NB4 (cell line): ENCODE measurements at places on chromosomes 6 and 20.

DNA sequence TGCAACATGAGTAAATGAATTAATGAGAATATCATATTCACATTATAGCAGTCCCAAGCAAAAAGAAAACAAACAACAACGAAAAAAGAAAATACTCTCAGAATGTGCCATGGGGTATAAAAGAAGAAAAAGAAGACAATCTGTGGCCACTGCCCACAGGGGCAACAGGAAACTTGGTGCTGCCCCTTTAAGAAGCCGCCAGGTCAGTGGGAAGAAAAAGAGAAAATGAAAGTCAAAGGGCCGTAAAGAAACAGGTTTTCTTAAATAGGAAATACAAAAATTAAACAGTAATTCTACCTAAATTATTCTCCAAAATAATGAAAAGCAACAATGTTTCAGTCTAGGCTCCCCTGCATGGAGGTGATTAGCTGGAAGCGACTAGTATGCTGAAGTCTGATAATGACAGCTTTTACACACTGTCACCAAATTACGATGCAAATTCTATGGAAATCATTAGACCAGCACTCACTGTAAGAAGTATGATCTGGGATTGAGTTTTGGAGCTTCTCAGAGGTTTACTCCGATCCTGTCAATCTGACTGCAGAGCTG, 23.6 kb downstream of the GMDS start:
- no peak for DNase-seq

DNA sequence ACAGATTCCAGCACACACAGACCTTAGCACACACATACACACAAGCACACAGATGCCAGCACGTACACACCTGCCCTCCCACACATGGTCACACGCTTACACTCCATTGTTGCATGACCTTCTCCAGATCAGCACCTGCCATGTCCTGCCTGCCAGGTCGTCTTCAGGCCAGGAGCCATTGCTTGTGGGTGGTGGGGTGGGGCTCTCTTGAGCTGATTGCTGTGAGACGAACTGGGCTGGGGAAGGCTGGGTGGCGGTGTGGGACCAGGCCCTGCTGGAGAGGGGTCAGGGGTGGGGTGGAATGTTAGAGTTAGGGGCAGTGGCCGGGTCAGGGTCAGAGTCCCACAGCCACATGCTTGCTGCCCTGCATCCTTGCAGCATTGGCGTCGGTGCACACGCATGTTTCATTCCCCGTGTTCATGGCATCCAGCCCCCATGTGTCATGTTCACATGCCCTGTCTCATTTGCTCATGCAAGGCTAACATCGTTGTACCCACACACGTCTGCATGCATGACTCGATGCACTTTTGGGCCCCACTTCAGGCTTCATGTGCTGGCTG, 6.5 kb upstream of the NPBWR2 start:
- DNase-seq, result no peak

GRCh38 chr20:10823585-10823984, 149.8 kb upstream of the JAG1 start:
- DNase-seq, result no peak

- DNase-seq, result no peak
These were observed 3.1 kb upstream of the ULBP2 start for GRCh38 chr6:149938571-149939355.

- DNase-seq, result no peak
These were observed 89.9 kb downstream of the PSMB1 start for GRCh38 chr6:170463101-170463721.

- no peak for DNase-seq
These were observed 44.2 kb downstream of the SNAI1 start for GRCh38 chr20:50026746-50027575.

- no peak for DNase-seq
These were observed 76.7 kb downstream of the TFAP2A start for GRCh38 chr6:10338151-10338550.

GRCh38 chr20:62061851-62062423, 3.7 kb downstream of the TAF4 start:
- no peak for DNase-seq

- no peak for DNase-seq
These were observed 196.0 kb downstream of the BTBD3 start for GRCh38 chr20:12113468-12114371.

DNA sequence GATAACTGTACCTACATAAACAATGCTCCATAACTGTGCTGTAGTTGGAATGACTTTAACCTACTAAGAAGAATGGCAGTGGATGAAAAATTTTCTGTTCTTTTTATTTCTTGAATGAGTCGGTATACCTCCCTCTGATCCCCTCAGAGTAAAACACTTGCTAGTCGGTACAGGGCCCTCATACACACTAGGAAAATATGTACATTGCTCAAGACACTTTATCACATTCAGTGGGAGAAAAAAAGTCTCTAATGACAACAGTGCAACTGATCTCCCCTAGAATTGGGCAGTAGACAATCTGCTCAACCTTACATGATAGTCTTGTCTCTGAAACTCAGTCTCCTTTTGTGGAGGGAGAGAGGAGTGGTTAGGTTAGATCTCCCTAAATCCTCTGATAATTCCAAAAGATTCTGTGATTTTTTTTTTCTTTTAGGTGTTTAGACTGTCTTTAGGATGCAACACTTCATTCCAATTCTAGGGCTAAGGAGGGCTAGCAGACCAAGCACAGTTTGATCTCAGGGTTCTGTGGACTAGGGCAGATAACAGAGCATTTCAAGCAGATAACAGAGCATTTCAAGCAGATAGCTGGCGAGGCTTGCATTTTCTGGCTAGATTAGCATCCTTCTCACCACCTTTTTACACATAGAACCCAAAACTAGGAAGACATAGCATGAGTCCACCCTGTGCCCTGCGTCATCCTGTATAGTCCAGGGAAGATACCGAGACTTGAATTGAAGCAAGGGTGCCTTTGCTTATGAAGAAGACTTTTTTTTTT, 100.3 kb upstream of the TNFAIP3 start:
- no peak for DNase-seq

- DNase-seq, result no peak
These were observed 111.6 kb upstream of the EYA4 start for GRCh38 chr6:133129556-133129955.

- DNase-seq, result no peak
These were observed 125.8 kb downstream of the MAP7 start for GRCh38 chr6:136424450-136424849.

DNA sequence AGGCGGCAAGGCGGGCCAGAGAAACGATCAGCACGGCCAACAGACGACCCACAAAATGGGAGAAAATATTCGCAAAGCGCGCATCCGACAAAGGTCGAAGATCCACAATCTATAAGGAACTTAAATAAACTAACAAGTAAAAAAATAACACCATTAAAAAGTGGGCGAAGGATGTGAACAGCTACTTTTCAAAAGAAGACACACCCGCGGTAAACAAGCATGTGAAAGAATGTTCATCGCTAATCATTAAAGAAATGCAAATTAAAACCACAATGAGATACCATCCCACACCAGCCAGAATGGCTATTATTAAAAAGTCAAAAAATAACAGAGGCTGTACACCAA, 117.8 kb upstream of the SIRPA start:
- DNase-seq, result no peak

- no peak for DNase-seq
These were observed 24.4 kb upstream of the FAM184A start for GRCh38 chr6:119102901-119103300.

DNA sequence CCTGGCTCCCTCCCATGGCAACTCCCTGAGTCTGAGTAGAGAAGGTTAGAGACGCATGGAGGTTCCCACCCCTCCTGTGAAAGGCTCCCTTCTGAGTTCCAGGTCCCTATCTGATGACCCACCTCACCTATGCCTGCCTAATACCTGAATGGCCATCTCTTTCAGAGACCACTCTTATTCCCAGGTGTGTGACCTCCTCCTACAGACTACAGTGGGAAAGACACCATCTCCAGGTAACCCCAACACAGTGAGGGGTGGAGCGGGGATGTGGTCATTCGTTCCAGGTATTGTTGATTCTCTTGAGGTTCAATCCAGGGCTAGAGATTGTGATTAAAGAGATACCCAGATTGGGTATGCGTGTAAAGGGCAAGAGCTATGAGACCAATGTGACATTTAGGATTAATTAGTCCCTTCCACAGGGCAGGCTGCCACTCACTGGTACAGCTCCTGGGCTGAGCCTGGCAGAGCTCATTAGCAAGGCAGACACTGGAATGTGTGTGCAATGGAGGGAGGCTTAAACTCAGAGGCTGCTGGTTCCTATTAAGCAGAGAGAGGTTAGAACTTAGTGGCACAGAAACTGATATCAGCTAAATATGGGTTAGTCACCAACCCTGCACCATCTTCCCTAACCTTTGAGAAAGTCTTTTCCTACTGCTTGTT, 46.5 kb upstream of the IER3 start:
- DNase-seq, result no peak

- no peak for DNase-seq
These were observed 23.7 kb downstream of the SDHAF4 start for GRCh38 chr6:70590400-70590799.

DNA sequence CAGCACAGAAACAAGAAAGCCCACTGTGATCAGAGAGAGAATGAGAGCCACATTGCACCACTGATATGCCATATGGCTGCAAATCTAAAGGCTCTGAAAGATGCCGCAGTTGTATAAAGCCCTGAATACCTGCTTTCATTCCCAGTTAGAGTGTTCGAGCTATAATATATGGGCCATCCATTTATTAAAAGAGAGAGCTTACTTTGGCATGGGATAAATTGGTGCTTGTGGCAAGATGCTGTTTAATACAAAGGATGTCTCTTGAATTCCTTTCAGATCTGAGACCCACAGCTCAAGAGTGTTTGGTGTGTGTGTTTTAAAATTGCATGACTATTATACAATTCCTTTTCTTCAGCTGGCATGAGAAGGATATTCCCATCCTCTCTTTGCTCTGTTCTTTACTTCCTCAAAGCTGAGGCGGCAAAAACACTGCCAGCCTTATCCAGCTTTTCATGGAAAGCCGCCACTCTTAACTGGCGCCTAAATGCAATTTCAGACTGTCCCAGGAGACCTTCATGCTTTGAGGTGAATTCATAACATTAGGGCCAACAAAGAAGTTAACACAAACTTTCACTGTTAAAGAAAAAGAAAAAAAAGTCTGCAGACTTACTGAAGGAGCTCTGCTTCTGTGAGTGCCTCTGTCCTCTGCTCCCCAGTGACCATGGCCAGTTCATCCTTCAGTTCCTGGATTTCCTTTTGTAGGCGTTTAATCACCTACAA, 147.6 kb downstream of the KIF6 start:
- DNase-seq, result no peak

- DNase-seq, result peak; percentile 81
These were observed 75.9 kb upstream of the MYL9 start for GRCh38 chr20:36465109-36466080.

- DNase-seq, result peak; percentile 94
These were observed 1.5 kb downstream of the BRD2 start for GRCh38 chr6:32969685-32970412.

DNA sequence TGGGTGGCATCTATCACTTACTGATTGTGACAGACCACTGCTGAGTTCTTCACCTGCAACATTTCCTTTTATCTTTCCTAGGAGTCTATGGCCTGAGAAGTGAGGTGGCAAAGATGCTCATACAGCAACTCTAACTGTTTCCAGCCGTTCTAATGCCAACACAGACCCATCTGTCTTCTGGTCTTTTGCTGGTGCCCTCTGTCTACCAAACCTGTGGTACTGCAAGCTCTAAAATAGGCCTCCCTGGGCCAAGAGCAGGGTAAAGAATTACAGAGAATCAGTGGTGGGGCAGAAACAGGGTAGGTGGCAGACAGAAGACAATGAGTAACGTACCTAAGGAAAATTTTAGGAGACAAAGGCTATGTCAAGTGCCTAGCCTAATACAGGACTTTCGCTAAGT, 611.0 kb upstream of the FLRT3 start:
- DNase-seq, result no peak

DNA sequence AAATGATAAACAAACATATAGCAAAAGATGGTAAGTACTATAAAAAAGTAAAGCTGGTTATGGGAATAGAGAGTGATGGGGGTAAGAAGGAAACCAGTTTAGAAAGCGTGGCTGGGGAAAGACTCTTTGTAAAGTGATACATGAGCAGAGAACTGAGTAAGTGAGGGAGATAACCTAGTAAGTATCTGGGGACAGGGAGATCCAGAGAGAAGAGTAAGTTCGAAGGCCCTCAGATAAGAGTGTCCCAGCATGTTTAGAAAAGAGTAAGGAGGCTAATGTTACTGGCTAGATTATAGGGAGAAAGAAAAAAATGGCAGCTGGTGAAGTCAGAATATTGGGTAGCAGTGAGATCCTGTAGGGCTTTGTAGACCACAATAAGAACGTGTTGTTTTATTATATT, 50.7 kb upstream of the HBS1L start:
- no peak for DNase-seq

GRCh38 chr6:53062169-53062539, 3.0 kb upstream of the FBXO9 start:
- DNase-seq, result no peak

- no peak for DNase-seq
These were observed 34.5 kb downstream of the DLGAP4 start for GRCh38 chr20:36340593-36340990.

- no peak for DNase-seq
These were observed 14.2 kb downstream of the GFOD1 start for GRCh38 chr6:13472976-13473767.

- DNase-seq, result no peak
These were observed 122.7 kb upstream of the RIPOR2 start for GRCh38 chr6:25058441-25058840.

GRCh38 chr20:21109144-21109543, 3.0 kb upstream of the LINC00237 start:
- no peak for DNase-seq

- peak; percentile 88 for DNase-seq
These were observed 592 bp upstream of the CDYL start for GRCh38 chr6:4775494-4776130.

- DNase-seq, result no peak
These were observed 495.3 kb upstream of the RNF217 start for GRCh38 chr6:124466949-124467348.

GRCh38 chr20:40156600-40157317, 532.3 kb downstream of the MAFB start:
- no peak for DNase-seq

GRCh38 chr6:5490501-5491069, 229.3 kb downstream of the FARS2 start:
- no peak for DNase-seq

DNA sequence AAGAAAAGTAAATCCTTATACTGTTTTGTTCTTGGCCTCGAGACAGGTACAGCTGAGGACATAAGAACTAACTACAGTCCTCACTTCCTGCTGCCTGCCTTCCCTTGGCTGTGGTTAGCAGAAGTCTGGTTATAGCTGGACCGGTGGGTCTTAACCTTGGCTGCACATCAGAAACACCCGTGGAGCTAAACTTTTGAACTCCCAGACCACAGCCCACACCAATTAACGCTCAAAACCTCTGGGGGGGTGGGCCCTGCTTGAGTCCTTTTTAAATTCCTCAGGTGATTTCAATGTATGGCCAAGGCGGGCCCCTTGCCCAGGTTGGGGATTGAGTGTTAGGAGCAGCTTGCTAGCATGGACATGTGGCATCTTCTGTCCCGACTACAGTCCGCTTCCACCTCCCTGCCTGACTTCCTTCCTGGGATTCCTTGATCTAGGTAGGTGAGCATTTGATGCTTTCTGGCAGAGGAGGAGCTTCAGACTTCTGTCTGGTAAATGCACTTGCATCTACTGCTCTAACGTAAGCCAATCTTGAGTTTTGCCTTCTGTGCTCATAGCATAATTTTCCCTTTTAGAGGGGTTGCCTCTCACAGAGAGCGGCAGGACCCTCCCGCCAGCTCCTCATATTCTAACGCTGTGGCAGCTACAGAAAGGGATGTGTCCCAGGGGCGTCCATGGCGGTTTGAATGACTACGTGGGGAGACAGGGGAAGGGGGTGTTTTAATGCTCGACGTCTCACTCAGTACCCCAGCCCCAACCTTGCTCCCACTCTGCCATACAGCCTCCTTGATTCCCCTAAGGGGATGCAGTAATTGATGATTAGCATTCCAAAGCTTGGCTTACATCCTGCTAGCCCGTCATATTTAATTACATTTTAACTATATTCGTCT, 390.1 kb downstream of the ZFAND3 start:
- DNase-seq, result no peak
